ENCODE measurements at places on chromosomes 12 and 14.
A peak's percentile ranks its signal among the peaks of the same experiment; 100 is the strongest.

GRCh38 chr14:47626151-47627035 lies 49.0 kb downstream of the MDGA2 start:
- peaks cover 10% of the 10 kb centered on the region for H3K36me3 ChIP-seq
- no peaks in the 10 kb centered on the region for H3K4me1 ChIP-seq
- H3K4me3 ChIP-seq = no peak overlapping the region
- H3K27me3 ChIP-seq = no peaks in the 10 kb centered on the region
- DNase-seq = no peak
- H3K27ac ChIP-seq = no peak overlapping the region

DNA sequence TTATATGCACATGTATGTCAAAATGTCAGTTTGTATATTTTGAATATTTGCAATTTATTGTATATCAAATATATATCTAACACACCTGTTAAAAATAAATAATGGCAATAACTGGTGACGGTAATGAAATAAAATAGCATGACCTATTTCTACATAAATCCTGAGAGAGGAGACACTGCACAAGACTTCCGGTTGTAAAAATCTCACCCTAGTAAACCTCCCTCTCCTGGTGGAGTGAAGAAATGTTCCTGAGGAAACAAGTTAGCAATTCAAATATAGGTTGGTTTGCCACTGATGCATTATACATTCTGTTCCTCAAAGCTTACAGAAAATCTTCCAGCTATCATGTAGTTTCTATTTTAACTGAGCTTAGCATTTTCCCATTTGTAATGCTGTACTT lies 166.1 kb upstream of the SYT10 start:
- no peak overlapping the region for H3K27ac ChIP-seq
- no peaks in the 10 kb centered on the region for H3K36me3 ChIP-seq
- DNase-seq = no peak
- H3K27me3 ChIP-seq = peaks cover 2% of the 10 kb centered on the region

- no peak overlapping the region for H3K4me3 ChIP-seq
- H3K36me3 ChIP-seq = peaks cover 12% of the 10 kb centered on the region
- no peak overlapping the region for H3K27ac ChIP-seq
- no peak for DNase-seq
Measured at GRCh38 chr12:125303337-125303736, 238.1 kb downstream of the AACS start.

DNA sequence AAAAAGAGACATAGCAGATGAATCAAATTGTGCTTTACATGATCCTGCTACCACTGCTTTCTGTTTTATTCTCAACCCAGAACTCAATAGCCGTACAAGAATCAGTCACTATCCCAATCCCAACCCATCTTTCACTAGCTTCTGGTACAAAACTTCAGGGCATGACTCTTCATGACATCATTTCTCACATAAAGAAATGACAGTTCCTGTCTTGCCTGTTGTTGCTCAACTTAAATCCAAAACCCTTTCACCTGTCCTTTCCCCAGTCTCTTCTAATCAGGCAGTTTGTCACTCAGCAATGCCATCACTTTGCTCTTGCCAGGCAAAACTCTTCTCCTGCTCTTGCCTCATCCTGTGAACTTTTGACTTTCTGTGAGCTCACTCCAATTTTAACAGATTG lies 962.8 kb downstream of the GALC start:
- H3K27me3 ChIP-seq = no peaks in the 10 kb centered on the region
- no peaks in the 10 kb centered on the region for H3K36me3 ChIP-seq
- DNase-seq = no peak

- no peak overlapping the region for H3K27ac ChIP-seq
- peak; percentile 23 for DNase-seq
- peaks cover 9% of the 10 kb centered on the region for H3K4me1 ChIP-seq
- H3K36me3 ChIP-seq = no peaks in the 10 kb centered on the region
- peaks cover 5% of the 10 kb centered on the region for H3K27me3 ChIP-seq
Measured at GRCh38 chr14:89013098-89013504, 188.7 kb downstream of the TTC8 start.

DNA sequence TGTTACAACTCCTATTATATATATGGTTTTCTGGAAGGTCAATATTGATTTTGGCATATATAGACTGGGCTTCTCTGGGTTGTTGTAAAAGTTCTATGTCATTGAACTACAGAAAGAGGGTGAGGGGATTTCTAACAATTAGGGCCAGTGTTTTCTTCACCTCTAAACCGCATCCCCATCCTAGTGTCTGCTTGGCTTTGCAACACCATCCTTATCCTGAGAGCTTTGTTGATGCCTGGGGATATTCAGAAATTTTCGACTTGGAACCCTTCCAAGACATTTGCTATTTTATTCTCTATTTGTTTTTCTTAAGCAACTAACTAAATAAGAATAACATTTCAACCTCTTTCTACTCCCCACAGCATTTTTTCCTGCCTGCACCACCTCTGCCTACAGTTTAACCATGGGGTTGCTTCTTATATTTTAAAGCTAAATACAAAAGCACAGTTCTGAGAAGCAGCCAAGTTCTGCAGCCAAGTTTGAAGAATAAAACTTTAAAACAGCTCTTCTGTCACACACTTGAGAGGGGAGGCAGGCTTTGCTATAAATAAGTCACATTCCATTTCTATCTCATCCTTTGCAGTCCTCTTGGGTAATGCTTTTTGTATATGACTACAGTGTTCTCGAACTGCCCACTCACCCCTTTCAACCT lies 53.4 kb downstream of the RGS6 start:
- H3K36me3 ChIP-seq = 0 out of 2 replicates have a peak, but pooled peaks cover 4% of the 10 kb centered on the region
- no peak overlapping the region for H3K4me3 ChIP-seq
- no peak for DNase-seq
- H3K4me1 ChIP-seq = no peaks in the 10 kb centered on the region

DNA sequence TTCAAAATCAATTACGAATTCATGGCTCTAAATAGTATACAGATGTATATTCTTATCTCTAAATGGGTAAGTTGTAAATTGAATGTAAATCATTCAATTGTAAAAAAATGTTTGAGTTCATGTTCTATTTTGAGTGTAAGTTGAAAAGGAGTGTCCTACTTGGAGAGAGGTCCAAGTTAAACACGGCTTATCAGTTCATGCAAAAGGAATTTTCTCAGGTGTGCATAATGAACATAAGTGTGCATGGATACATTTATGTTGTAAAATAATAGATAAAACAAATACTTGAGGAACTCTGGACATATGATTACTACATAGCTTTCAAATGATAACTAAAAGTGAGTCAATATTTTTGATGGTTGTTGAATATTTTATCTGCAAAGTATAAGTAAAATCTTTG lies 79.5 kb downstream of the PPFIA2 start:
- no peaks in the 10 kb centered on the region for H3K36me3 ChIP-seq
- H3K27ac ChIP-seq = no peak overlapping the region
- DNase-seq = no peak
- no peaks in the 10 kb centered on the region for H3K27me3 ChIP-seq

DNA sequence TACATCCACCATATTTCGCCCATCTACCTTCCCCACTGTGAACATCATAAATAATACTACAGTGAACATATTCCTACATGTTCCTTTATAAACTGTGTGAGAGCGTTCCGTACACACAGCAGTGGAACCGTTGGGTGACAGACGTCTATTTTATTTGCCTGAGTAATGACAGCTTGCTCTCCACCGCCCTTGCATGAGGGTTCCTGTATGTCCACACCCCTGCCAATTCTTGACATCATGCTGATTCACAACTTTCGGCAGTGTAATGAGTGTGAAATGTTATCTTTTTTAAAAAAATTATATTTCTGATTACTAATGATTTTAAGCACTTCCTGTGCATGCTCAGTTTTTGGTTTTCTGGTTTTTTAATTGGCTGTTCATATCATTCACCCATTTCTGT lies 4.3 kb upstream of the RAD52 start:
- H3K27me3 ChIP-seq = peaks cover 5% of the 10 kb centered on the region
- peak overlapping the region; percentile 74 for H3K27ac ChIP-seq
- peaks cover 26% of the 10 kb centered on the region for H3K4me1 ChIP-seq
- peaks cover 6% of the 10 kb centered on the region for H3K36me3 ChIP-seq
- peak; percentile 50 for DNase-seq

DNA sequence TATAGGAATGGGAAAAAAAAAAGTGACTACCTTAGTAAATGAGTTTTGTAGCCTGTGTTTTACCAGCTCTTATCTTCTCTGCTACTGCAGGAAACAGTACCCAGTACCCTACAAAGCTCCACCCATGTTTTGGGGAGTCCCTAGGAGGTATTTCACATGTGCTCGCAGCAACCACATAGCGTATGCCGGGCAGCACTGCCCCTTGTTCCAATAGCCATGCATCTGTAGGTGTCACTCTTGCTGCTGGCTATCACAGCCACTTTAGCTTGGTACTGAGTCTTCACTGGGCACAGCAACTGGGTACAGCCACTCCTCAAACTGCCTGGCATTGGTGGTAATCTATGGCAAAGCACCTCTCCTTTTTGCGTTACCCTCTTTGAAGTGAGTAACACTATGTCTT lies 2.0 kb upstream of the MDM1 start:
- H3K36me3 ChIP-seq = no peaks in the 10 kb centered on the region
- peaks cover 3% of the 10 kb centered on the region for H3K27me3 ChIP-seq
- H3K27ac ChIP-seq = no peak overlapping the region
- peaks cover 37% of the 10 kb centered on the region for H3K4me1 ChIP-seq
- no peak overlapping the region for H3K4me3 ChIP-seq
- no peak for DNase-seq

Data from HFFc6 (cell line).